ENCODE measurements at places on chromosomes 7 and 10.

- DNase-seq: no peak
Measured at GRCh38 chr7:21330462-21331178, 97.3 kb upstream of the SP4 start.

DNA sequence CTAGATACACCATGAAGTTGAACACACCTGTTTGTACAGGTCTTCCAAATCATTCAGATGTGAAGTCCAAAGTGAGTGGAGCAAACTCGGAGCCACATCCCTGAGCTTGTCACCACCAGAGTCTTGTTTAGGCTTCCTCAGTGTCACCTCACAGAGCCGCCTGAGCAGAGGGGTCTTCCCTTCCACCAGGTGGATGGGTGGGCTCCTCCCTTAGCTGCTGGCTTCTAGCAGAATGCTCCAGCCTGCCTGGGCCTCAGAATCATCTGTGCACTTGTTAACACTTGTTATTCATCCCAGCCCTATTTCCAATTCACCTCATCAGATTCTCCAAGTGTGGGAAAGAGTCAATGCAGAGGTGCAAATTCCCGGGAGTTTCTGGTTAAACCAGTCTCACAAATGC, 32.5 kb downstream of the C10orf71 start:
- no peak for DNase-seq

GRCh38 chr10:37146443-37146842, 21.0 kb downstream of the ANKRD30A start:
- no peak for DNase-seq

GRCh38 chr10:753530-753929, 64.1 kb upstream of the DIP2C start:
- DNase-seq: no peak

DNA sequence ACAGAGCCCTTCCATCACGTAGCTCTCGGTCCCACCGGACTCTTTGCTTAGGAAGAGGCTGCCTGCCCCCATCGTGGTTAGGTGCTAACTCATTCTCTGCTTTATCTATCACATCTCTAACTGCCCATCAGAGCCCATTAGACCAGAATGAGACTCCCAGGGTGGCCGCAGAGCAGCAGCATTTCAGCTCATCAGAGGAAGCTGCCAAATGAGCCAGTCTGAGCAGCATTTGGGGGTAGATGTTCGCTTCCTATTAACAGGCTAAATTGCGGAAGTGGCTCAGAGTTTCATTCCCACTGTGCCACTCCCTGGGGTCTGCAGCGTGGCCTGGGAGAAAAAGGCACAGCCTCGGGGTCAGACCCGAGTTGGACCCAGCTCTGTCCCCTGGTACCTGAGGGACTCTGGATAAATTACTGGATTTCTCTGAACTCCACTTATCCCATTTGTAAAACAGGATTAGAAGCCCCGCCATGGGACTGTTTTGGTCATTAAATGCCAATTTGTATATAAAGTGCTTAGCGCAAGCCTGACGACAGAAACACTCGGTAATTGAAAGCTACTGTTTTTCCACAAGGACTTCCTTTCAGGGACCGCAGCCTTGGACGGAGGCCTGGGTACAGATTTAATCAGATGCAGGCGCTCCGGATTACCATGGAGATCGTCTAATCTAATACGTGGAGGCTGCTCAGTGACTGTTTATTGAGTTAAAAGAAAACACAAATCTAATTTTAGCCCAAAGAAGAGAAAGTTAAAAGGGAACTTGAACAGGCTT, 73.8 kb upstream of the PRLHR start:
- no peak for DNase-seq

DNA sequence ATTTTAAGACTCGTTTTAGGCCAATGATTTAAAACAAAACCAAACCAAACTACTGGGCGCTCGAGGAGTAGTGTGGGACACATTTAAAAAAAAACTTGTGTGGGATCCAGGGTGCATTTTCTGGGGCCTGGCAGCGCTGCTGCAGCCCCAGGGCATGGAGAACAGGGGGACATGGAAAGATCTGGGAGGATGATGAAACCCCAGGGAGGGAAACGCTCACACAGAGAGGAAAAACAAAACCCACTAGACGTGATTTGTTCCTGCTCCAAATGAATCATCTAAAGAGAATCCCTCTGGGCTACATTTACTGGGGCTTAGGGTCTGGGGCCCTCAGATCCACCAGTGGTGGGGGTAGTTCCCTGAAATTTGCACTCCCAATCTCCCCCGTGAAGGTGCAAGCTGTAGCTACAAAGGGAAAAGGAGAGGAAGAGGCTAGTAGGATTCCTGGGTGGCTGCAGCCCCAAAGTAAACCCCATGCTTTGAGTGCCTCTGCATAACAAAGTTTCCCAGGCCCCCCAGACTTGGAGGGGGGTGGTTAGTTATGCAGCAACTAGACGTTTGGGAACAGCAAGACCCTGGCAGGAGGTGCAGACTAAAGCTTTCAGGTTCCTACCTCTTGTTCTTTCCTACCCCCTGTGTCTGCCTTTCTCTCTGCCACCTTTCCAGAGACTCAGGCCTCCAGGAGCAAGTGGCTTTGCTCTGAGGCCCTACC, 14.5 kb upstream of the HOXA13 start:
- DNase-seq: no peak

DNA sequence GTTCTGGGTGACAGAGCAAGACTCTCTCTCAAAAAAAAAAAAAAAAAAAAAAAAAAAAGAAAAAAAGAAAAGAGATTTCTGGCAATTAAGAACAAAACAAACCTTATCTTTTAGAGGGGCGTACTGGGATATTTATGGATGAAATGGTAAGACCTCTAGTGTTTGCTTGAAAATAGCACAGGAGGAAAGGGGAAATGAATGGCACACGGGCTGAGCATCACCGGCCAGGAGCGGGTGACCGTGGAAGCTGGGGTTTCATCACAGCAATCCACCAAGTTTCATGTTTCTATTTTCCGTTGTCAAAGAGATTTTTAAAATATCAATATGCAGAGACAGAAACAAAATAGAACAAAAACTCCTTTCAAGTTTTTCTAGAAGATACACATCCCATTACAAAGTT, 105.6 kb downstream of the SVIL start:
- no peak for DNase-seq

- DNase-seq: no peak
Measured at GRCh38 chr7:55548295-55548731, 24.0 kb downstream of the VOPP1 start.

DNA sequence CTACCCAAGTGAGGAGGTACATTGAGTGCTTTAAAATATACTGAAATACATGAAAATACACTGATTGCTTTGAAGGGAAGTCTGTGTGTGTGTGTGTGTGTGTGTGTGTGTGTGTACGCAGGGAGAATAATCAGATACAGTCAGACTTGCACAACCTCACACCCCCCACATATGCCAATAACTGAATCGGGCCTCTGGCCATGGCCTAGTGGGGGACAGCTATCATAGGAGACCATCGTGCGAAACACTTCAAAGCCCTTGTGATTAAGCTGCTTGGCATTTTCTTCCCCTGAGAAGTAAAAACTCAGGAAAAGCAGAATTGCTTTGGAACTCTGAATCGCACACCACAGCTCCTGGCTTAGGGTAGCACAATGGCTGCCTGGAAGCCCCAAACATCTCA, 135.1 kb downstream of the C10orf105 start:
- DNase-seq: no peak
